Esophagus mucosa (tissue), 1 donor: ENCODE measurements at places on chromosomes 6 and 20.
A peak's percentile ranks its signal among the peaks of the same experiment; 100 is the strongest.

GRCh38 chr6:74932232-74932888 lies 273.5 kb downstream of the COL12A1 start:
- peak; percentile 72 for ATAC-seq

GRCh38 chr6:158042245-158042798 lies 60.7 kb downstream of the SYNJ2 start:
- ATAC-seq = peak; percentile 66

DNA sequence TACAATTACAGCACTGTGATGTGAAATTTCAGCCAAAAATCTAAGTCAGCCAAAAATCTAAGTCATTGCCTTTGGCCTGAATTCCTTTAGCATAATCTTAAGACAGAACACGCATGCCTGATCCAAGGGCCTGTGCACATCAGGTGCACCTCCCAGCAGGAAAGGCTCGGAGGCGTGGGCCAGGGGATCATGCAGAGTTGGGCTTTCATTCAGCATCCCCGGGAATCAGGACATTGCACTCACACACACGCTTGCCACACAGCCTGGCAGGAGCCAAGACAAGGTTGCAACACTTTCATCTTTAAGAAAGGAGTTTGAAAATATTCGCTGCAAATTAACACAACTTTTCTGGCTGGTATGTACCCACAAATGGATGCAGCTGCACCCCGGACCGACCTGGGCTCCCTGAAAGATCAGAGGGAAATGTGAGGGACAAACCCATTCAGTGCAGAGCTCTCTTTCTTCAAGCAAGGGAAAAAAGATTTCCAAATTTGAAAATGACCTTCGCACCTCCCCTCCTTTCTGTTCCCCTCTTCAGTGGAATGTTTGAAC lies 48.8 kb downstream of the ERMARD start:
- ATAC-seq = no peak

GRCh38 chr20:32366380-32366779 lies 8.2 kb downstream of the ASXL1 start:
- ATAC-seq = no peak

- ATAC-seq = no peak
These were observed 17.8 kb downstream of the OR2H2 start for GRCh38 chr6:29602564-29603361.

GRCh38 chr6:3627501-3627900 lies 124.0 kb downstream of the PXDC1 start:
- ATAC-seq = peak; percentile 44

DNA sequence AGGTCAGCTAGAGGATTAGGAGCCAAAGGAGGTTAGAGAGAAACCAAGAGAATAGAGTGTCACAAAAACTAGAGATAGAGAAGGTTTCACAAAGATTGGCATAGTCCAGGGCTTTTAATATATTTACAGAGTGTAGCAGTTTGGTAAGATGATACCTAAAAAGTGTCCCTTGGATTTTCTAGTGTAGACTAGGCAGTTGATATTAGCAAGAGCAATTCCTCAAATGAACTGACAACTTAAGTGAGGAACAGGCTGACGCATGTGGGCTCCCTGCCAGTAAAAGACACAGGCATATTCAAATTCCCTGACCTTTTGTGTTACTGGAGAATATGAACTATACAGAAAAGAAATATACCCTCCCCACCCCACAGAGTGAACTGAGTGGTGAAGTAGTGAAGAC lies 40.1 kb downstream of the VTA1 start:
- no peak for ATAC-seq

GRCh38 chr6:12034837-12035236 lies 22.7 kb downstream of the HIVEP1 start:
- ATAC-seq = peak; percentile 26

DNA sequence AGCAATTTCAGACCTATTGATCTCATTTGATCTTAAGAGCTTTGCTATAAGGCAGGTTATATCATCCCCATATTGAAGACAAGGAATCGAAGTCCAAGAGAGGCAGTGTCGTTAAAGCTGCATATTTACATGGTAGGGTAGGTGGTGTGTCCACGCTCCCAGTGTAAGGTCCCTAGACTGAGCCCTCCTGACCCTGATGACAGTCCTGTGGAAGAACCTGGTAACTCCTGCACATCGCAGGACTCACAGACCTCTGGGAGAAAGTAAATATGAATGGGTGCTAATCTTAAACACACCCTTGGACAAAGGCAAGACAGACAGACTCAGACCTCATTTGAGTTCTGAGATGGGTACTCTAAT lies 602 bp upstream of the HLA-DPB1 start:
- ATAC-seq = no peak
